Heart left ventricle (tissue), 16 donors: ENCODE measurements at places on chromosomes 3 and 15.

DNA sequence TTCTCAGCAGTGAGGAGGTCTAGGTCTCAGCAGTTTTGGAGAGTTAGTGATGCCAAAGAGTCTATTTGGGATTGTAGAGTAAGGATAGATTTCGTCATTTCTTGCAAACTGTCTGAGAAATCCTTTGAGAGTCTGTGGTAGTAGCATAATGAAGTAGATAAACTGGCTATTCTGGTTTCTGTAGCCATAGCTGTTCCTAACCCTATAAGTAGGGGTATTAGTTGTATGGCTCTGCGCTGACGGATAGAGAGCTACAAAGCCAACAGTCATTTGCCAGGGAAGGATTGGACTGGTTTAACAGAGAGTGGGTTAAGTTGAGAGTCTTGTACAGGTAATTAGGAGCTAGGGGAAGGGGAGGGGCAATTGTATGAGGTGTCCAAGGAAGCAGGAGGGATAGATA lies 50.6 kb downstream of the KLHDC8B start:
- DNase-seq: no peak
- H3K36me3 ChIP-seq: no peaks in the 10 kb centered on the region
- H3K27ac ChIP-seq: no peak overlapping the region
- H3K4me1 ChIP-seq: peaks cover 4% of the 10 kb centered on the region

GRCh38 chr3:187958432-187959003 lies 195.4 kb upstream of the LPP start:
- peaks cover 41% of the 10 kb centered on the region for H3K4me1 ChIP-seq
- H3K4me3 ChIP-seq: no peak overlapping the region
- no peaks in the 10 kb centered on the region for H3K36me3 ChIP-seq
- no peak overlapping the region for H3K27ac ChIP-seq
- H3K27me3 ChIP-seq: no peaks in the 10 kb centered on the region

DNA sequence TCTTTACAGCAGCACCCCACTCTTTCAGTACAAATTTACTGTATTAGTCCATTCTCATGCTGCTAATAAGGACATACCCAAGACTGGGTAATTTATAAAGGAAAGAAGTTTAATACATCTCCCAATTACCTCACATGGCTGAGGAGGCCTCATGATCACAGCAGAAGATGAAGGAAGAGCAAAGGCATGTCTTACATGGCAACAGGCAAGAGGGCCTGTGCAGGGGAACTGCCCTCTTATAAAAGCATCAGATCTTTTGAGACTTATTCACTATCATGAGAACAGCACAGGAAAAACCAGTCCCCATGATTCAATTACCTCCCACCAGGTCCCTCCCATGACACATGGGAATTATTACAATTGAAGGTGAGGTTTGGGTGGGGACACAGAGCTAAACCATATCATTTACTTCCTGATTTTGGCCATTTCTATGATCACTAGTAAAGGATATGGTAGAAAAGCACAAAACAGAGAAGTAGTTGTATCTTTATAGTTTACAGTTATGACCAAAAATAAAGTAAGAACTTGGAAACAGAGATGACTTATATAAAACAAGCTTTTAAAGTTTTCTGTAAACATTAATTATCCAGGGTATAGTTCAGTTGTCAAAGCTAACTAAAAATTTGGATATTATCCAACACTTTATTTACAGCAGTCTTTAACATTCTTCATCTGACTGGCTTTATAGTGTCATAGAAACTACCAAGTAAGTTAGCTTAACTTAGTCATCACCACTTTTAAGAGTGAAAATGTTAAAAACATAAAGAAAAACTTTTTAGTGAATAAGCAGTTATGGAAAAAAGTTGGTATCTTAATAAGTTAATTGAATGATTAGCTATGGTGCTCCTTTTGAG lies 40.2 kb downstream of the P2RY1 start:
- no peaks in the 10 kb centered on the region for H3K4me1 ChIP-seq
- H3K27me3 ChIP-seq: no peaks in the 10 kb centered on the region
- no peak for DNase-seq
- no peak overlapping the region for H3K4me3 ChIP-seq
- H3K36me3 ChIP-seq: no peaks in the 10 kb centered on the region
- H3K27ac ChIP-seq: no peak overlapping the region

DNA sequence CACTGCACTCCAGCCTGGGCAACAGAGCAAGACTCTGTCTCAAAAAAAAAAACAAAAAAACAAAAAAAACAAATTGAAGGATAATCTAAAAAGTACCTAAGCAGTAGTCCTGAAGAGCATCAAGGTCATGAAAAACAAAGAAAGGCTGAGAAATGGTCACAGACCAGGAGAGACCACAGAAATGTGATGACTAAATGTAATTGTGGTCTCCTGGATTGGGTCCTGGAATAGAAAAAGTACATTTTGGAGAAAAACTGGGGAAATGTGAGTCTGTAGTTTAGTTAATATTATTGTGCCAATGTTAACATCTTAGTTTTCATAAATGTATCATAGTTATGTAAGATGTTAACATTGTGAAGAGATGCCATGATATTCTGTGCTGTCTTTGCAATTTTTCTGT lies 267.5 kb upstream of the NR2E3 start:
- no peak for DNase-seq
- H3K4me3 ChIP-seq: no peak overlapping the region
- H3K4me1 ChIP-seq: peaks cover 14% of the 10 kb centered on the region
- no peaks in the 10 kb centered on the region for H3K36me3 ChIP-seq
- H3K27ac ChIP-seq: no peak overlapping the region
- H3K27me3 ChIP-seq: no peaks in the 10 kb centered on the region

DNA sequence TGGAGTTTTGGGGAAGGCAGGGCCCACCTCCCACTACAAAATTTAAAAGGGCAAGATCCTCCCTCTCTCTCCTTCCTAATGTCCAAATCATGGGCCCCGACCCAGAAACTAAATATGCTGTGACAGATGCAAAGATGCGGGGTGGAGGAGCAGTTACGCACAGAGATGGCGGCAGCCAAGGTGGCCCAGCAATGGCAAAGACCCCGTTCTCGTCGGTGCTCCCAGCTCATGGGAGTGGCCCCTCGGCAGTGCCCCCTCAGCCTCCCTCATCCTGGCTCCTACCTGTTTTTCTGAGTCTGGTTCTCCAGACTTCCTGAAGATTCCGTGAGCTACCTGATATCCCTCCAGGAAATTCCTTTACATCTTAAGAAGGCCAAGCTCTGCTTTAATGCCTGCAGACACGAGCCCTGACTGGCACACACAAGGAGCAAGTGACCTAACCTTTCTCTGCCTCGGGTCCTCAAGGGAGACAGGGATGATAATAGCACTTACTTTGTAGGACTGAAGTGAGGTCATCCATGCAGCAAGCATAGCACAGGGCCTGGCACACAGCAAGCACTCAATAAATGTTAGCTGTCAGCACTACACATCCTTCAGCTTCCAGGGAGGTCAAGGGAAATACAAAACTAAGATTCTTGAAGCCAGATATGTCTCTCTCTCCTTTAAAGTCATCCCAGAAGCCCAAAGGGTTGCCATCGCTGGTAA lies 103.5 kb downstream of the LSM3 start:
- peaks cover 8% of the 10 kb centered on the region for H3K27me3 ChIP-seq
- H3K4me3 ChIP-seq: no peak overlapping the region
- H3K27ac ChIP-seq: no peak overlapping the region

GRCh38 chr3:180188512-180189309 lies 152.0 kb upstream of the PEX5L start:
- no peaks in the 10 kb centered on the region for H3K36me3 ChIP-seq
- H3K27me3 ChIP-seq: no peaks in the 10 kb centered on the region
- no peak overlapping the region for H3K4me3 ChIP-seq
- no peaks in the 10 kb centered on the region for H3K4me1 ChIP-seq
- no peak for DNase-seq
- no peak overlapping the region for H3K27ac ChIP-seq

DNA sequence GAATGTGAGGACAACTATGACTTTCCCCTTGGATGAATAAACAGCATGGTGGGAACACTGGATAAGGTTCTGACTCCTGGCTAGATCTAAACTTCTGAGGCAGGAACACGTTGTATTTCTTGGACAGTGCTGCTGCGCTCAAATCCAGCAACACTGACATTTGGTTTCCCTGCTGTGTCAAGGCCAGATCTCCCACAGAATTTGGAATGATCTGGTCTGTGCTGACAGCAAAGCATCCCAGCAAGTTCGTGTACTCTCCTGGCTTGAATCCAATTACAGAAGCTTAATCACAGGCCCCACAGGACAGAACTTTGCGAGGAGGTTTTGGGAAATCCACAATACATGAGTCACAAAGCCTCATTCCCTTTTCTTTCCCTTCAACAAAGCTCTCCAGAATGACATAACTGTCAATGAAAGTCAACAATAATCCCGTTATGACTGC lies 92.5 kb downstream of the ADAMTS9 start:
- peaks cover 8% of the 10 kb centered on the region for H3K4me1 ChIP-seq
- H3K27me3 ChIP-seq: no peaks in the 10 kb centered on the region
- peak; percentile 59 for DNase-seq
- H3K4me3 ChIP-seq: no peak overlapping the region

GRCh38 chr15:81023483-81024264 lies 23.0 kb downstream of the TLNRD1 start:
- H3K36me3 ChIP-seq: no peaks in the 10 kb centered on the region
- H3K4me3 ChIP-seq: no peak overlapping the region
- H3K27me3 ChIP-seq: no peaks in the 10 kb centered on the region
- peak overlapping the region; percentile 67 for H3K27ac ChIP-seq
- DNase-seq: peak; percentile 71
- H3K4me1 ChIP-seq: peaks cover 29% of the 10 kb centered on the region

GRCh38 chr3:179933080-179933479 lies 103.7 kb downstream of the PEX5L start:
- H3K27me3 ChIP-seq: no peaks in the 10 kb centered on the region
- no peak for DNase-seq
- H3K36me3 ChIP-seq: no peaks in the 10 kb centered on the region
- no peak overlapping the region for H3K27ac ChIP-seq
- H3K4me3 ChIP-seq: no peak overlapping the region
